ENCODE measurements at places on chromosomes 4 and X.
A peak's percentile ranks its signal among the peaks of the same experiment; 100 is the strongest.

DNA sequence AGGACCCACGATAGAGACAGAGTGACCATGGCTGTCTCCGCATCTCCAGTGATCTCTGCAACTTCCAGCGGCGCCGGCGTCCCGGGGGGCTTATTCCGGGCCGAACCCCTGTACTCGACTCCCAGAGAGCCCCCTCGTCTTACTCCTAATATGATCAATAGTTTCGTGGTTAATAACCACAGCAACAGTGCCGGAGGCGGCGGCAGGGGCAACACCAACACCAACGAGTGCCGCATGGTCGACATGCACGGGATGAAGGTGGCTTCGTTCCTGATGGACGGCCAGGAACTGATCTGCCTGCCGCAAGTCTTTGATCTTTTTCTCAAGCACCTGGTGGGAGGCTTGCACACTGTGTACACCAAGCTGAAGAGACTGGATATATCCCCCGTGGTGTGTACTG, 343 bp downstream of the DACH2 start:
- DNase-seq = no peak

GRCh38 chr4:164288578-164288977, 465.4 kb upstream of the SMIM31 start:
- no peak for DNase-seq

DNA sequence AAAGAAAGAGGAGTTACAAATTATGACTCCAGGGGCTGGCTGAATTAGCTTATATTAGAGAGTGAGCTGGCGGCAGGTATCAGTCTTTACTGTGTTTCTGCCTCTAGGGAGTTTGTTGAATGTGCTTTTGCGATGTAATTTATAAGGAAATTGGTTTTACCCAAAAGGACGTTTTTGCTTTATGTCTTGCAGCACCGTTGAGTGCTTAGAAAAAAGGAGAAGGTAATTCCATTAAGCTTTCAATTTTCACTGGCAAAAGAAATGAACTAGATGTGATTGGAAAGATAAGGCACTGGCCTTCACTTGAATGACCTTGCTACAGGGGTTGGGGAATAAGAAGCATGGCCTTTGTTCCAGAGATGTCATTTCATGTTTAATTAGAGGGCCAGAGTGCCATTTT, 74.9 kb upstream of the CBR4 start:
- DNase-seq = no peak

GRCh38 chr4:80343887-80344286, 8.4 kb downstream of the CFAP299 start:
- DNase-seq = no peak

DNA sequence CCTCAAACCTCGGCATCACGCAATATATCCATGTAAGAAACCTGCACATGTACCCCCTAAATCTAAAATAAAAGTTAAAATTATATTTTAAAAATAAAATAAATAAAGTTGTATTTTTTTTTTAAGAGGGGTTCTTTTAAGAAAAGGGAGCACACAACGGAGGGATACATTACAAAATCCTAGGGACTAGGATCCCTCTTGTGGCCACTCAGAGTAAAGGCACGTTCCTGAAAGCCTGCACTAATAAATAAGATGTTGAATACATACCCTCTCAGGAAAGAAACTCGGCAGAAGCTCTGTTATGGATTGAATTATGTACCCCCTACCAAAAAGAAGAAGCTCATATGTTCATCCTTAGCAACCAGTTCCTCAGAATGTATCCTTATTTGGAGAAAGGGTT, 50.9 kb upstream of the PRDX4 start:
- peak; percentile 51 for DNase-seq

DNA sequence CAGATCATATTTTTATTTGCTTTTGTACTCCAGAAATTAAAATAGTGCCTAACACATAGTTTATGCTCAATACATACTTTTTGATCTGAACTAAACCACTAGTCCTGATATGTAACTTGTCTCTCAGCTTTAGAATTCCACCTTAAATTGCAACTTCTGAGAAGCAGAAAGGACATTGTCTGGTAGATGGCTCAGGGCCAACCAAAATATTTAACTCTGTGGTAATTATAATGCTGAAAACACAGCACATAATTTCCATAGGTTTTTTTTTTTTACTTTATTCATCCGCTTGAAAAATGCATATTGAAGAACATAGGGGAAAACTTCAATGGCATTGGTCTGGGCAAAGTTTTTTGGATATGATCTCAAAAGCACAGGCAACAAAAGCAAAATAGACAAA, 59.3 kb downstream of the AREG start:
- DNase-seq = peak; percentile 36

- no peak for DNase-seq
These were observed 39.9 kb upstream of the HMX1 start for GRCh38 chr4:8911316-8912088.

- no peak for DNase-seq
These were observed 32.9 kb downstream of the EREG start for GRCh38 chr4:74397748-74398426.

GRCh38 chr4:128698386-128698785, 111.1 kb upstream of the JADE1 start:
- DNase-seq = no peak

GRCh38 chr4:85522277-85522676, 47.3 kb downstream of the ARHGAP24 start:
- no peak for DNase-seq

GRCh38 chr4:98932539-98932938, 3.6 kb upstream of the EIF4E start:
- DNase-seq = no peak

- DNase-seq = no peak
These were observed 213.8 kb downstream of the PTTG2 start for GRCh38 chr4:38173935-38174518.

Data from astrocyte of the hippocampus (primary cell).